ENCODE measurements at places on chromosomes 5 and 9.

- no peak for ATAC-seq
Measured at GRCh38 chr5:134088994-134089560, 25.4 kb upstream of the TCF7 start.

DNA sequence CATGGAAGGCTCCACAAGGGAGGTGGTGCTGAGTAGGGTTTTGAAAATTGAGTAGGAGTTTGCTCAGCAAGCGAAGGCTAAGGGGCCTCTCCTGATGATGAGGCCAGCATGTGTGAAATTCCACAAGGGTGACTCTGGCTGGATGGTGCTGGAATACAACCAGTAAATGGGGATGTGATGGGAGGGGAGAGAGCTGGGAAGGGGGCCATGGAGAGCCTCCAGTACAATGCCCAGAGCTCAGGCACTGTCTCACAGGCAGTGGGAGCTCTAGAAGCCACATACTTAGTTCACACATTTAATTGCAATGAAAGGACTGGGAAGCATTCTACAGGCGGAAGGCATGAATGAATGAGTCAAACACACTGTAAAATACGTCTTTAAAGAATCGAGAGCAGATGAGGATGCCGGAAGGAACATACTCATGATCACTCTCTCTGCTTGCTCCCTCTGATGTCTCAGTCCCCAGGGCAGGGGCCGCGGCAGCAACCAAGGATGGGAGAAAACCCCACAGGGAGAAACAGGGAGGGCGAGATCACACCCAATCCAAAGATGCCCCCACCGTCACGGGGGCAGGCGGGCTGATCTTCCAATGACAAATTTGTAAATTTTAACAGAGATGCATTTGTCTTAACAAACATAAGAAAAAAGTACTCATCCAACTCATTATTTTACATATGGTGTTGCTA lies 261.0 kb downstream of the NSG2 start:
- ATAC-seq = no peak

DNA sequence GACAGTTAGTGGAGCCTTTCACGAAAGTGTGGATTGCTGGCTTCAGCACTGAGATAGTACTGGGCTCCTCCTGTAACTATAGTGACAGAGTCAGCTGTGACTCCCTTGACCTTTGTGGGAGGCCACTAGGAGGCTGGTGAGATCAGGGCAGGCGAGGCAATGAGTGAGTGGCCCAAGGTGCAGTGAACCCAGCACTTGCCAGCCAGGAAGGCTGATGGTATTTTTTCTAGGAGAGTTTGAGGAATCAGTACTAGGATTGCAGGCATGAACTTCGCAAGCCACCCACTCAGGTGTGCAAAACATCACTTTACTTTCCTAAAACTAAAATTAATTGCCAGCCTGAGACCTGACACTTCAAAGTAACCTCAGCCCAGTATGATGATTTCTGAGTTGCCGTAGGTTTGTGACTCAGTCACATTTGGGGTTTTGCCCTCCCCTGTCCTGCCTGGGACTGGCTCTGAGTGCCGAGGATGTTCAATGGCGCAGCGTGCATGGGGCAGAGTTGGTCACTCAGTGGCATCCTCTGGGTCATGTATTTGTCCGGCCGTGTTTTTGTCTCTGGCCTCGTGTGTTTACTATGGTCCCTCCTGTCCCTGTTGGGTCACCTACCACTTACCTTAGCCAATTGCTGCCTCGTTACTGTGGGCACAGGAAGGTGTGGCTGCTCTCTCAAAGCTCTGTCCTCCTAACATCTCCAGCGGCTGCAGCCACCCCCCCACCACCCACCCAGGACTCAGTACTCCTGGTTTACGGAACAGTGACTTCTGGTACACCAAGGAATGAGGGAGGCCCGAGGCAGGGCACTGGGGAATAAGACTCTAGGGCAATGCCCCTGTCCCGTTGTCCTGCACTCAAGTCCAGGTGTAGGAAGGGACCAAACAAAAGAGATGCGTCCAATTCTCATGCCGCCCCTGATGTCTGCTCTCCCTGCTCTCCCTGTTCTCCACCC lies 67.2 kb downstream of the IL31RA start:
- ATAC-seq = peak; percentile 92

GRCh38 chr5:140351609-140352334 lies 5.4 kb upstream of the HBEGF start:
- peak; percentile 87 for ATAC-seq

DNA sequence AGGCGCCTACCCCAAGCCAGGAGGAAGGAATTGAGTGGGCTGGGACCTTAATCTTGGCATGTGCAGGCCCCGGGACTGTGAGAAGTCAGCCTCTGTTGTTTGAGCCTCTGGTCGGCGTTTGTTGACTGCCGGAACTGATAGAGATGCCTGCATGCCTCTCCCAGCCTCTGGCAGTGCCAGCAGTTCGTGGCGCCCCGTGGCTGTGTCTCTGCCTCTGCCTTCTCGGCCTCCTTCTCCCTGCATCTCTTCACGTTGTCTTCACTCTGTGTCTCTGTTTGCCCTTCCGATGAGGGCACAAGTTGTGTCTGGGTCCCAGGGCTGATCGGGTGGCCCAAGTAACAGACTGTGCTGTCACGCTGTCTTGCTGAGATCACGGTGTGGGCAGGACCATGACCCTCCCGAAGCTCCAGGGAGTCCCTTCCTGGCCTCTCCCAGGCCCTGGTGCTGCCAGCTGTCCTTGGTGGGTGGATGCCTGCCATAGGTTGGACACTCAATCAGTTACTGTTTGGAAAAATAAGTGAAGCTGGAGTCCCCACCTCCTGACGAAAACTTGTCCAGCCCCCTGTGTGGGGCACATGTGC lies 133.5 kb upstream of the LPCAT1 start:
- ATAC-seq = no peak

DNA sequence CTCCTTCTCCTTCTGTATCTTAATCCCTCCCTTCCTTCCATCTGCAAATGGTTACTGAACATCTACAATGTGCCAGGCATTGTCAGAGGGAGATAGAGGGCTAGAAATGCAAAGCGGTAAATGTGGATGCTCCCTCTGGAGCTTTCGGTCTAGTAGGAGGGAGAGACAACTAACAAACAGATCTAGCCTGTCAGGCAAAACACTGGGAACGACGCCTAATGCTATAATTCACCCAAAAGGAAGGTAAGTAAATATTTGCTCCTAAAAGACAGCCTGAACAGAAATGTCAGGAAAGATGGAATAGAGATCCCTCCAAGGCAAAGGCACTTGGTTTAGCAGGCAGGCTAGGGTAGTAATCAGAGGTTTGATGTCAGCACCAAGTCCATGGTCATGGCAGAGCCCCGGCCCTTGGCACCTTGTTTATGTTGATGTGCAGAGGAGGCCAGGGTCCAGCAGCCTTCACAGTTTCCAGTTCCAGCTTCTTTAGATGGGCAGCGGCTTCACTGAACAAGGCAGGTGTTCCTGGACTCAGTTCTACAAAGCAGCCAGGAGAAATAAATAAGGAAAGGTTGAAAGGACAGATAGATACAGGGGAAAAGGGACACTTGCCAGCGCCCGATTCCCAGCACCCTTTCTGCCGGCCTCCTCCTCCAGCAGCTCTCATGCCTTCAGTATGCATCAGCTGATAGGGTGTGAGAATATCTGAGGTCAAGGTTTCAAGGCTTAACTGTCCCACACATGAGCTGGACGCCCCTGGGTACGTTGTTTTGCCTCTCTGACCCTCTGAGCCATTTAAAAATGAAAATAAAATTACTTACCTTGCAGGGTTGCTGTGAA lies 46.5 kb upstream of the FRRS1L start:
- no peak for ATAC-seq

GRCh38 chr5:142301540-142301939 lies 23.3 kb downstream of the SPRY4 start:
- no peak for ATAC-seq

DNA sequence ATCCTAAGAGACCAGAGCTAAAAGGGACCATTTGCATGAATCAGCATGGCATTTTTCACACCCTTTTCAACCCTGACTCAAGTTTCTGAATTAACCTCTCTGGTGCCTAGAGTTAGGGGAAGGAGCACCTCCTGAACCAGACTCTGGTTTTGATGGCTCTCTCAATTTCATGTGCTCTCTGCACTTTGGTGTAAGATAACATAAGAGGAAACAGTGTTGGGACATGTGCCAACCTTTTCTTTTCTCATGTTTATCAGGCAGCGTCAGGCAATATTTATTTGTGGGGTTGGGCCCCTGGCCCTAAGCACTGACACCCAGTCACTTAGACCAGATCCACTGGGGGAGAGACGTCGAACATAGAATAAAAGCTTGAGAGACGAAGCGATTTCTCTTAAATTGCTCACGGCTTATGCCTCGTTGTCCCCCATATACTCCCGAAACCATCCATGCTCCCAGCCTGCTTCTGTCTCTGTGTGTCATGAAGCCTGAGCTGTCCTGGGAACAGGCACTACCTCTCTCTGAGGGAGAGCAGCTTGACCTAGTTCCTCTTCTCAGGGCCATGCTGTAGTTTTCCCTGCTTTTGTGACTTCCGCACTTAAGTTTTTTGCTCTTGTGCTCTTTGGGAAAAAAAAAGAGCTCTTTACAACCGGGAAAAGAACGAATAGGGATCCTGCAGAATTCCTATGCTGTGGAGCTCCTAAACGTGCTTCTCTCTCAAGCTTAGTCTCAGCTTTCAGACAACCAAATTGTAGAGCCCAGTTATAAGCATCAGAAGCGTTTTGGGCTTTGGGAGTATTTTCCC lies 195.7 kb downstream of the NR3C1 start:
- ATAC-seq = peak; percentile 78

DNA sequence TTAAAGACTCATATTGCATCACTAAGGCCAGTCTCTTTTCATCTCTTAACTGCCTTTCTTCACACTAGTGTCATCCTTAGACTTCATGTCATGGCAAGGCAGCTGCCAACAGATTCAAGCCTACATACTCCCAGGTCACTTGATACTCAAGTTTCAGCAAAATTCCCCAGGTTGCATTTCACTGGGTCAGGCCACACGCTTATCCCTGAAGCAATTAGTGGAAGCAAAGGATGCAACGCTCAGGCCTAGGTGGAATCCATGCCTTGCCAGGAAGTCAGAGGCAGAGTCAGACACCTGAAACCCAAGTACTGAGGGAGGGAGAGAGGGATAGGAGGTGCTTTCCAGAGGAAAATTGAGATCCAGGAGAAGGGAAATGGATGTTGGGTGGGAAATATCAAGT lies 28.9 kb downstream of the YIPF5 start:
- no peak for ATAC-seq

- ATAC-seq = no peak
Measured at GRCh38 chr9:1922026-1922425, 93.1 kb upstream of the SMARCA2 start.

DNA sequence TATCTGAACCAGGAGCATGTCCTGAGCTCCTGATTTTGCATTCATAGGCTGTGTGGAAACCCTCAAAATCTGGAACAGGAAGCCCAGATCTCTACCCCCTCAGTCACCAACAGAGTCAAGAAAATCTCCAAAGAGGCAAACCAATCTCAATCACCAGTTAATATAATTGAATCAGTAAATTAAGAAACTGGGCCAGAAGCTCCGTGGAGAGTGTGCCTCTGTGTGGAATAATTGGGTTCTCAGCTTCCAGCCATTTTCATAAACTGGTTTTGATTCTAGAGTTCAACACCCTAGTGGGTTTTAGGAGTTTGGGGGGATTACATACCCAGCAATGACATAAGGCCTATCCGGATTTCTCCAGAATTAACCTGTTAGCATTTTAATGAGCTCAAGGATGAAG lies 362.9 kb downstream of the IRX2 start:
- no peak for ATAC-seq

DNA sequence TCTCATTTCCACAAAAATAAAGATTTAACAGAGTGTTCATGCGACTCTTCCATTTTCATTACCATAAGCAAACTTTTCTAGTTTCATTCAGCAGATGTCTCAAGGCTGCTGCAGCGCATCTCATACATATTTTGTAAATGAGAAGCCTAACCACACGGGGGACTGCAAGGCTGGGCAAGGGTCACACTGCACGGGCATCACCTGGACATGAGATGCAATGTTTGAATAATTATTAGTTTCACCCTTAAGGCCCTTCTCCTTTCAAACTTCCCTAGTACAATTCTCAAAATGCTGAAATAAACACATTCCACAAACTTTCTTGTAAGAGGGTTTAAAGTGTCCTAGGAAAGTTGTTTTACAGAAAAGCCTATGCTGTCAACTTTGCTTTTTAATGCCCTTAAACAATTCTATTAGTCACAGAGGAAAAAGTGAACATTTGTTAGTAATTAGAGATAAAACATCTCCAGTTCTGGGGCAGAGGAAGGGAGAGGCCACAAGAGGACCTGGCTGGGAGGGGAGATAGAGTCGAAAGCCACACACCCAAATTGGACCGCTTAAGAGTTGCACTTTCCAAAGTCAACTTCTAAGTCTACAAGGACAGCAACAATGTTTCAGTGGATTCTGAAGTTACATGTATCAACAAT lies 1.3 kb downstream of the DENND1A start:
- peak; percentile 19 for ATAC-seq

DNA sequence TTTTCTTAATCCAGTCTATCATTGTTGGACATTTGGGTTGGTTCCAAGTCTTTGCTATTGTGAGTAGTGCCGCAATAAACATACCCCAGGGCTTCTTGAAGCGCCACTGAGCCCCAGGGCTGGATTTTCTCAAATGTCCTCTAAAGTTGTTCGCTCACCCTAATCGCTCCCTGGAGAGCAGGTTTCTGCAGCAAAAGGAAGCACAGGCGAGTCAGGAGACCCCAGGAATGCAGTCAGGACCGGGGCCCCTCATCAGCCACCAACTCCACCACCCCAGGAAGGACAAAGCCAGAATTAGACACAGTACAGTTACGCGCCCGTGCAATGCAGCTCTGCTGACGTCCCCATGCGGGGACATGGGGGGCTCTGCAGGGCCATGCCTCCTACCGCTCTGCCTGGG lies 15.7 kb upstream of the OBP2B start:
- no peak for ATAC-seq

DNA sequence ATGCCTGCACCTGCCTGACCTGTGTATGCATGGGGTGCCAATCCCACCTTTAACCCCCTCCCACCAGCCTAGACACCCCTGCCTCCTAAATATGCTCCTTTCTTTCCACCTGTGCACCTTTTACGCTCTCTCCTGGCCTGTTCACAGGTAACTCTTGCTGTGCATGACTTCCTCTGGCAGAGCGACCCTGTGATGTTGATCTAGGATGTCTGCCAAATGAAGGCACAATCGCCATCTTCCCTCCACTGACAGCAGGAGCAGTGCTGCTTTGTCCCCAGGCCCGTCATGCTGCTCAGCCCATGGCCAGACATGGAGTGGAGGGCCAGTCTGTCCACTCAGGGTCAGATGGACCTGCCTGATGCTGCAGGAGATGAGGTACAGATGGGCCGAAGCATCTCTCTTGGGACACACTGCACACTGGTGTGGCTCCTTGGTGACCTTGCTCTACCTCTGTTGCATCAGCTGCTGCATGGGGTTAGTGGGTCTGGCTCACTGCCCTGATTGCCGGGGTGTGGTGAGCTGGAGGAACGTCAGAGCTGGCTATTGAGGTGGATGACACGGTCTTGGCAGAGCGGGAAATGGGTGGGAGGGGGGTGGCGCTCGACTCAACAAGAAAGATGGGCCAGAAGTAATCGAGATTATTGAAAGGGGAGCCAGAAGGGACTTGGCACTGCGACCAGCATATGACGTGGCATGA lies 101.7 kb upstream of the PITX1 start:
- no peak for ATAC-seq

- ATAC-seq = no peak
Measured at GRCh38 chr9:104326912-104327311, 177.2 kb upstream of the OR13F1 start.

GRCh38 chr9:71210326-71210725 lies 88.9 kb upstream of the TRPM3 start:
- no peak for ATAC-seq
